ENCODE measurements at places on chromosomes 11 and 22.

- DNase-seq = no peak
Measured at GRCh38 chr22:23516304-23516703, 63.8 kb downstream of the IGLL1 start.

- DNase-seq = no peak
Measured at GRCh38 chr11:69120096-69120875, 35.4 kb upstream of the SMIM38 start.

- no peak for DNase-seq
Measured at GRCh38 chr11:74932169-74932568, 16.7 kb downstream of the XRRA1 start.

- DNase-seq = no peak
Measured at GRCh38 chr22:35586771-35587170, 30.4 kb downstream of the MB start.

GRCh38 chr11:907668-908067, 2.9 kb downstream of the CHID1 start:
- no peak for DNase-seq

- DNase-seq = no peak
Measured at GRCh38 chr11:10918275-10918674, 60.4 kb upstream of the ZBED5 start.

DNA sequence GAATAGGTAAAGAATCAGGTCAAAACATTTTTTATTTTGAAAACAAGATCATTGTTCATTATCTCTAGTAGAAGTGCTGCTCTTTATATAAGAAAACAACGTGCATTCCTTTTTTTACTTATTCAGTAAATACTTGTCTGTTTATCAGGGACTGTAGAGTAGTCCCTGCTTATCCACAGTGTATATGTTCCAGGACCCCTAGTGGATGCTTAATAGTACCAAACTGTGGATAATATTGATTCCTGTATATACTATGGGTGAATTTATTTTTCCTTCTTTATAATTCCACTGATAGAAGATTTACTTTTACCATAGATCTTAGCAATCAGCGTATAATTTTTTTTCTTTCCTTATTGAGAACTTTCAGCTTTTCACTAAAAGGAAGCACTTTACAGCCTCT, 32.6 kb downstream of the CEP295 start:
- DNase-seq = no peak

DNA sequence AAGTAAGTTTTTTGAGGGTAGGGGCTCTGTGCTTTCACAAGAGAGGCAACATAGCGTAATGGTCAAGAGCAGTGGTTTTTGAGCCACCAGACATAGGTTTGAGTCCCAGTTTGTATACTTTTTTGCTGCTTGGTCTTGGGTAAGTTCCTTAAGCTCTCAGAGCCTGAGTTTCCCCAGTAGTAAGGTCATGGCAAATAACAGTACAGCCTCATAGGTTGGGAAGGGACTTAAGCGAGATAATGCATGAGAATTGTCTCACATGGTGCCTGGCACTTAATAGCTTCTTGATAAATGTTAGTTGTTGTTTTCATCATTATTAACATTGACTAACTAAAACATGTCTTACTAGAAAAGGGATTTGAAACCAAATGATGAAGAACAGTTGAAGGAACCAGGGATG, 83.1 kb downstream of the ARFGAP2 start:
- DNase-seq = no peak

DNA sequence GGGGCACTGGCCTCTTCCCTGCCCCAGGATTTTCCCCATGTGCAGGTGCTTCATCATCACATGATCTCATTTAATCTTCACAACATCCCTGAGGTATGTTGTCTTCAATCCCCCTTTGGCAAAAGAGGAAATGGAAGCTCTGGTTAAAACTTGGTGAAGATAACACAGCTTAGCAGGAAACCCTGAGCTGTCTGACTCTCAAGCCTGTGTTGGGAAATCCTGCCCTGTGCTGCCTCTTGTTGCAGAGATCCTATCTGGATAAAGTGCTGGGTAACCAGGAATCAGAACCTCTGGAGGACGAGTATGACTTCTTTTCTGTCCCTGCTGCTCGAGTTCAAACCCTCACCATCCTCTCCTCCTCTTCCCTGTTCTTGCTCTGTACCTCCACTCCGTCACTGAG, 13.1 kb upstream of the E2F8 start:
- no peak for DNase-seq

DNA sequence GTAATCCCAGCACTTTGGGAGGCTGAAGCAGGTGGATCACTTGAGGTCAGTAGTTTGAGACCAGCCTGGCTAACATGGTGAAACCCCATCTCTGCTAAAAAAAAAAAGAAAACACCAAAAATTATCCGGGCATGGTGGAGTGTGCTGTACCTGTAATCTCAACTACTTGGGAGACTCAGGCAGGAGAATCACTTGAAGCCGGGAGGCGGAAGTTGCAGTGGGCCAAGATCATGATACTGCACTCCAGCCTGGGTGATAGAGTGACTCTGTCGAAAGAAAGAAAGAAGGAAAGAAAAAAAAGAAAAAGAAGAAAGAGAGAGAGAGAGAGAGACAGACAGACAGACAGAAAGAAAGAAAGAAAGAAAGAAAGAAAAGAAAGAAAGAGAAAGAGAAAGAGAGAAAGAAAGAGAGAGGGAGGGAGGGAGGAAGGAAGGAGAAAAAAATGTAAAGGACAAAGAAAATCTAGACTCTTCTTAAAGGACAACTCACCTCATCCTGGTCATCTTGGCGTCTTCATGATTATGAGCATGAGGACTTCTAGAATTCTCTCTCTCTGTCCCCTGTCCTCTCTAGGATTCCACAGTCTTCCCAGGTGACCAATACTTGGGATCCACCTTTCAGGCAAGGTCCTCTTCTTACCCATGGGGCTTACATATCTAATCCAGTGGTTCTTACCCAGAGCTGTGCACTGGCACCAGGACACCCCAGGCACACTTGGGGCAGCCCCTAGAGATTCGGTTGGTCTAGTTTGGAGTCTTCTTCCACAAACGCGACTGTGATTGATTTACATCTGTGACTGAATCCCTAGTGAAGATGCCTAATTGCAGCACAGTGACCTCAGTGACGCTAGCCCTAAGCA, 120.9 kb downstream of the MED15 start:
- DNase-seq = no peak

DNA sequence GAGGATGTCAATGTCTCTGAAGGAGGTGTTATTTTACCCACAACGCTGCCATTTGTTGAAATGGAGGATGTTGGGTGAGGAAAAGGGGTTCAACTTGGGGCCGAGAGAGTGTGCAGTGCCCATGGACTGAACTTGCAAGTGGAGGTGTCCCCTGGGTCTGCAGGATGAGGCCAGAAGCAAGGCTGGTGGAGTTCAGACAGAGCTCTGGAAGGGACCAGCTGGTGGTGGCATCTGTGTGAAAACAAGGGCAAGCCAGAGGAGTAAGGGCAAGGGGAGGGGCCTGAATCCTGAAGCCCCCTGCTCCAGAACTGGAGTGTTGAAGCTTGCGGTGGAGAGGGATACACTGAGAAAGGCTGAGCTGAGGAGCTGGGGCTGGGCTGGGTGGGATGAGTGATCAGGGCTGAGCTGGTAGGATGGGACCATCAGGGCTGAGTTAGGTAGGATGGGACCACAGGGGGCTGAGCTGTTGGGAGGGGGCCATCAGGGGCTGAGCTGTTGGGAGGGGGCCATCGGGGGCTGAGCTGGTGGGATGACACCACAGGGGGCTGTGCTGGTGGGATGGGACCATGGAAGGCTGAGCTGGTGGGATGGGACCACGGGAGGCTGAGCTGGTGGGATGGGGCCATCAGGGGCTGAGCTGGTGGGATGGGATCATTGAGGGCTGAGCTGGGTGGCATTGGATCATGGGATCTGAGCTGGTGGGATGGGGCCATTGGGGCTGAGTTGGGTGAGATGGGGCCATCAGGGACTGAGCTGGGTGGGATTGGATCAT, 13.4 kb upstream of the CTSD start:
- no peak for DNase-seq

DNA sequence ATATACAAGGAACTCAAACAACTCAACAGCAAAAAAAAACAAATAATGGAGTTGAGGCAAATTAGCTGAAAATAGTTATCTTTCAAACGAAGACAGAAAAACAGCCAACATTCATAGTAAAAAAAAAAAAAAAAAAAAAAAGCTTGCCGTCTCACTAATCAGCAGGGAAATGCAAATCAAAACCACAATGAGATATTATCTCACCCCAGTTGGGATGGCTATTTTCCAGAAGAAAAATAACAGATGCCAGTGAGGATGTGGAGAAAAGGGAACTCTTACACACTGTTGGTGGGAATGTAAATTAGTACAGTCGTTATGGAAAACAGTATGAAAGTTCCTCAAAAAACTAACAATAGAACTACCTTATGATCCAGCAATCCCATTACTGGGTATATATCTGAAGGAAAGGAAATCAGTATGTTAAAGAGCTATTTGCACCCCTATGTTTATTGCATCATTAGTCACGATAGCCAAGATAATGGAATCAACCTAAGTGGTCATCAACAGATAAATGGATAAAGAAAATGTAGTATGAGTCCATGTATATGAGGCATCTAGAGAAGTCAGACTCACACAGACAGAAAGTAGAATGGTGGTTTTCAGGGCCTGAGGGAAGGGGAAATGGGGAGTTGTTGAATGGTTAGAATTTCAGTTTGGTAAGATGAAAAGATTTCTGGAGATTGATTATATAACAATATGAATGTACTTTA, 56.0 kb downstream of the USP35 start:
- DNase-seq = no peak

DNA sequence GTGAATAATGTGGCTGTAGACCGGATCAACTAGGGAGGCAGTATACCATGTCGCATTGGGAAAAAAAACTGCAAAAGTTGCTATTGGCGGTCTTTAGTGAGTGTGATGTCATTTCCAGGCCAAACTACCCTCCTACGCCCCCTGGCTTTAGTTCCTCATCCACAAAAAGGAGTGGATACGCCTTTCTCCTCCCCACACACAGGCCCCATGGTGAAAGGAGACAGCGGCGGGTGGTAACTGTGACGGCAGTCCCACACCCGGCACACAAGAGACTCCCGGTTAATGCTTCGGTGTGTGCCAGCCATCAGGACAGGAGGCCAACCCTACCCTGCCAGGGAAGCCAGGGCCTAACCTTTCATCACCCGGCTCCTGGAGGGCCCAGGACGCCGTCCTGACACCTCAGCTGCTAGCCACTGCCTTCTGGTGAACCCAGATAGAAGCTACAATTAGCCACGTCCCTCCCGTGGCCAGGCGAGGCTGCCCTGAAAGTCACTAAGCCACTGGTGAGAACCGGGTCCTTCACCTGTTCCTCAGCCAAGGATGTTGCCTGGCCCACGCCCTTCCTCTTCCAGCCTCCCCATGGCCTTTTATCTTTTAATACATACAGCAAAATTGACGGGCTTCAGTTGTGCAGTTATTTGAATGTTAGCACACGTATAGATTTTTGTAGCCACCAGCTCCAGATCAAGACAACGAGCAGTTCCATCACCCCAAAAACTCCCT, 10.8 kb downstream of the TP53I11 start:
- no peak for DNase-seq

Measured in CD4-positive, alpha-beta T cell treated with Interleukin-4 for 4 hours (primary cell).